H1 (cell line): ENCODE measurements at places on chromosomes 5 and 9. TPM values are rescaled to one million over a fixed set of nuclear protein-coding genes. Genes with fewer than 3 reads are reported as not detected.

GRCh38 chr5:128762661-128763306, 202.5 kb upstream of the SLC27A6 start:
- H3K27ac ChIP-seq, result no peak overlapping the region
- H3K4me3 ChIP-seq, result no peak overlapping the region
- H3K27me3 ChIP-seq, result no peaks in the 10 kb centered on the region
- H3K36me3 ChIP-seq, result no peaks in the 10 kb centered on the region

- no peaks in the 10 kb centered on the region for H3K4me1 ChIP-seq
- DNase-seq, result no peak
- H3K36me3 ChIP-seq, result no peaks in the 10 kb centered on the region
- H3K27ac ChIP-seq, result no peak overlapping the region
Observed at GRCh38 chr5:96402500-96402899, 30.5 kb downstream of the PCSK1 start.

- H3K27ac ChIP-seq, result no peak overlapping the region
- peaks cover 11% of the 10 kb centered on the region for H3K4me1 ChIP-seq
- no peaks in the 10 kb centered on the region for H3K36me3 ChIP-seq
Observed at GRCh38 chr5:142296914-142297417, 27.9 kb downstream of the SPRY4 start.

- H3K27ac ChIP-seq, result no peak overlapping the region
- no peaks in the 10 kb centered on the region for H3K4me1 ChIP-seq
- H3K27me3 ChIP-seq, result no peaks in the 10 kb centered on the region
Observed at GRCh38 chr5:153565822-153566221, 75.4 kb downstream of the GRIA1 start.

Gene PTPRD
- total RNA-seq, result 73.6 and 77.0 TPM in 2 replicates

Gene TMEM232
- total RNA-seq, result 1.3 and 1.6 TPM in 2 replicates

Gene MSX2
- total RNA-seq, result 0.38 and 0.47 TPM in 2 replicates
